ENCODE measurements at places on chromosomes 3 and 15. TPM values are rescaled to one million over a fixed set of nuclear protein-coding genes. Genes with fewer than 3 reads are reported as not detected.

- no peak for DNase-seq
- H3K27me3 ChIP-seq = no peaks in the 10 kb centered on the region
- H3K36me3 ChIP-seq = no peaks in the 10 kb centered on the region
- H3K4me3 ChIP-seq = no peak overlapping the region
- no peak overlapping the region for H3K27ac ChIP-seq
These were observed 2.4 kb downstream of the COLQ start for GRCh38 chr3:15519096-15519495.

DNA sequence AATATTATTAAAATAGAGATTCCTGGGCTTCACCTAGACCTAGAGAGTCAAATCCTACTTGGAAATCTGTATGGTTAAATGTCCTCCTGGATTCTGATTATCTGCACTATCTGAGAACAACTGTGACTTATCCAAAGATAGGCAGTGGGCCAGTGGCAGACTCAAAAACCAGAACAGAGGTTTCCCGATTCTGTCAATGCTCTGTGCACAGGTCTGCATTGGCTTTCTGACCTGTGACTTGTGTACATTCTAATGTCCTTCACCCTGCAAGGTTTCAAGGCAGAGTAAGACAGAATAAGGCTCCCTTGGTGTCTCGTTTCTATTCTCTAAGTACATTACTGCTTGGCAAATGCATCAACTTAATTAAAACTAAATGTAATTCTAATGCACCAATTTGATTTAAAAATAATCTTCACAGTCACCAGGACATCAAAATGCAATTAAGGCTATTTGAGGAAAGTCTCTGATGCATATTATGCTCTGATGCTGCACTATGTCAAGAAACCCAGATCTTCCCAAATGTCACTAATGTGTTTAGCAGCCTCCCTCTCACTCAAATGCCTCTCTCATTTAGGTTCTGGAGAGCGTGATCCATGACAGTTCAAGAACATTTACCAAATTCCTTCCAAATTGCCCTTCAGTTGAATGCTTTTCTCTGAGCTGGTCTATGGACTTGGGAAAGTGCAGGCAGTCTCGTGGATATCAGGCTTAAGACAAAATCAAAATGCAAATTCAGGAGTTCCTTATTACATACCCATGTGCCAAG lies 140.1 kb downstream of the STAC start:
- peaks cover 22% of the 10 kb centered on the region for H3K27me3 ChIP-seq
- no peak overlapping the region for H3K4me3 ChIP-seq
- no peak overlapping the region for H3K27ac ChIP-seq
- no peaks in the 10 kb centered on the region for H3K4me1 ChIP-seq

- H3K27ac ChIP-seq = no peak overlapping the region
- H3K36me3 ChIP-seq = no peaks in the 10 kb centered on the region
- no peak overlapping the region for H3K4me3 ChIP-seq
- DNase-seq = no peak
- H3K27me3 ChIP-seq = peaks cover 6% of the 10 kb centered on the region
These were observed 108.1 kb upstream of the PLAAT1 start for GRCh38 chr3:193132964-193133363.

The KNG1 gene
- not detected for total RNA-seq
